GM12891 (cell line): ENCODE measurements at places on chromosomes 2 and 18.

- no peak for DNase-seq
These were observed 339.6 kb downstream of the TGIF1 start for GRCh38 chr18:3789525-3789924.

DNA sequence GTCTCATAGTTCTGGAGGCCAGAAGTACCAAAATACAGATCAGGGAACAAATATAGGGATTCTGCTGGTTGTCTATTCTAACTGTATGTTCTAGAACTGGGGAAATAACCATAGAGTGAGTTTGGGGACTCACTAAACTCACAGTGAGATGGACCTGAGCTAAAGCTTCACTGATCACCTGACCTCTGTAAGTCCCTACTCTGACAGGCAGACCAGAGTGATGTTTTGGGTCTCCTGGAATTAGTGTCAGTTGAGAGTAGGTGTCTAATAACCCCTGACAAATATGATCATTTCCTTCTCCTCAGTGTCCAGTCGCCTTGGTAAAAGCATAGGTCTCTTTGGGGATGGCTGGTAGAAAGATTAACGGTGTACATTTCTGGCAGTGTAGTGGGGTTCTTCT lies 14.2 kb downstream of the PIKFYVE start:
- DNase-seq: no peak

- DNase-seq: no peak
These were observed 80.0 kb upstream of the ERBB4 start for GRCh38 chr2:212618636-212619035.

- no peak for DNase-seq
These were observed 9.7 kb downstream of the ECEL1 start for GRCh38 chr2:232477751-232478510.

DNA sequence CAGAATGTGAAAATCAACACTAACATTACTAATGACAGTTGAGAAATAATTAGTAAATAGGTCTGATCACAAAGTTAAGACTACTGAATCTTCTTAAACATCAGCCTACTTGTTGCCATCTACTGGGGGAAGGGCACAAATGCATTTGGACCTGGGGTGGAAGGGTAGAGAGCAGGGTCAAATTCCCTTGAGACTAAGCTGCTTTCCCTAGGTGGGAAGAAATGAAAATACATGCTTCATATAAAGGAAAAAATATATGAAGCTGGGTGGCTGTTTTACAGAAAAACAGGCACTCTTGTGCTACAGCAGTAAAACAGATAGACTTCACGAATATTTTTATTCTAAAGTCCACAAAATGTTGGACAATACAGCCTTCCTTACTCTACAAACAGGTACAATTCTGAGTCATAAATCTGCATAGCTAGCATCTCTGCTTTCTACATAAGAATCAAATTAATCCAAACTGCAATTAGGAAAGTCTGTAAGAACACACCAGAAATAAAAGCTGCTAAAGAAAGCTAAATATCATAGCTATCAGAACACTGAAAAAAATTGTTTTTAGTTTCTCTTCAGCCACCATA lies 10.9 kb downstream of the TRIP12 start:
- DNase-seq: no peak

DNA sequence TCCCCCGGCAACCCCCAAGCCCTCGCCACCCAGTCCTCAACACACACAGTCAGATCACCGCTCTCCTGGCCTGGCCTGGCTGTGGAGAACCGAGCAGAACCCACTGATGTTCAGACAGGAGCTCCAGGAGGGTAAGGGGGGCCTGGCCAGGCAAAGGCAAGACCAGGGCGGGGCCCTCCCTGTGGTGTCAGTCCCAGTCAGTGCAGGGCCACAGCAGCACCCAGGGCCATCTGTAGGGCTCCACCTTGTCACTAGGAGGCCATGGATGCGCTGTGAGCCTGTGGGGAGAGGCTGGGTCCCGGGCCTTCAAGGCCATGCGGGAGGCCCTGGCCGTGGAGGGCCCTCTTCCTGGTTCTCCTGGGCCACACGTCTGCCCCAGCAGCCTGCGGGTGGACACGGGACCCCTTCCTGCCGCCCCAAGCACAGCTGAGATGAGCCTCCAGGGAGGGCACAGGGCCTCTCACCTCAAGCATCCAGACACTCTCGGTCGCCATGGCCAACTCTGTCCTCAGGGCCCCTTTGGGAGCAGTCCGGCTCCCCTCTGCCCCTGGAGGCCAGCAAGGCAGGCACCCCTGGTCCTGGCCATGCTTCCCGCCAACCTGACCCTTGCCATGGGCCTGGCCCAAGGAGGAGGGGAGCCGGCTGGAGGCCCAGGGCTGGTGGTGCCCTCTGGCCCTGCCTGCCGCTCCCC lies 2.0 kb downstream of the ANO7 start:
- no peak for DNase-seq

GRCh38 chr18:10488017-10488416 lies 33.6 kb downstream of the APCDD1 start:
- no peak for DNase-seq

- DNase-seq: no peak
These were observed 23.5 kb downstream of the HPCAL1 start for GRCh38 chr2:10326151-10326616.

DNA sequence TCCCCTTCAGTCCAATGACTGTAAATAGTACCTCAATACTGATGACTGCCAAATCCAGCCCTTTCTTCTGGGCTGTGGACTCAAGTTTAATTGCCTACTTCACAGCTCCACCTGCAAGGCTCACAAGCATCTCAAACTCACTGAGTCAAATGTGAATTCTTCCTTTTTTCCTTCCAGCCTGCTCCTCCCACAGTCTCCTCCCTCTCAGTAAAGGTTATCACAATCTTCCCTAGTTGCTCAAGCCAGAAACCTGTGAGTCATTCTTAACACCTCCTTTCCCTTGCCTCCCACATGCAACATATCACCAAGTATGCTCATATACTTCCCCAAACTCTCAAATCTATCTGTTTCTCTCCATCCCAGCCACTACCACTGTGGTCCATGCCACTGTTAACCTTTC lies 3.7 kb upstream of the MFSD6 start:
- no peak for DNase-seq

DNA sequence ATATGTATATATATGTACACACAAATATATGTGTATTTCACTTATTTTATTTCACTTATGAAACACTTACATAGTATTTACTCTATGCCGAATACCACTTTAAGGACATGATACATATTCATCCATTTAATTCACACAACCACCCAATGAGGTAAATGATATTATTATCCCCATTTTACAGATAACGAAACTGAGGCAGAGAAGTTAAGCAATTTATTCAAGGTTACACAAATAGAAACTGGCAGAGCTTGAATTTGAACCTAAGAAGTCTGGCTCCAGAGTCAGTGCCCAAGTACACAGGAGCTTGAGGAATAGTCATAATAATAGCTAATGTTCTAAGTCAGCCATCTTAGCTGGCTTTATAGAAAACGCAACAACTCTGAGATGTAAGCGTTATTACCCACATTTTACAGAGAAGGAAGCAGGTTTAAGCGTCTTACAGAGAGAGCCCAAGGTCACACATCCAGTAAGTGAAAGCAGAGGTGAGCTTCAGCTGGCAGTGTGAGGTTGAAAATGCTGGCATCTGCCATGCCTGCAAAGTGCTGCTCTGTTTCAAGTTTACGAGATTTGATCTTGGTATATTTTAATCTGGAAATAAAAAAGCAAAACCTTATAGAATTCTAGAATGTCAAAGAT lies 326.9 kb downstream of the LPIN1 start:
- no peak for DNase-seq

- DNase-seq: no peak
These were observed 119.2 kb upstream of the ACVR1C start for GRCh38 chr2:157747695-157748370.

GRCh38 chr2:86414996-86415395 lies 26.2 kb upstream of the KDM3A start:
- DNase-seq: no peak

DNA sequence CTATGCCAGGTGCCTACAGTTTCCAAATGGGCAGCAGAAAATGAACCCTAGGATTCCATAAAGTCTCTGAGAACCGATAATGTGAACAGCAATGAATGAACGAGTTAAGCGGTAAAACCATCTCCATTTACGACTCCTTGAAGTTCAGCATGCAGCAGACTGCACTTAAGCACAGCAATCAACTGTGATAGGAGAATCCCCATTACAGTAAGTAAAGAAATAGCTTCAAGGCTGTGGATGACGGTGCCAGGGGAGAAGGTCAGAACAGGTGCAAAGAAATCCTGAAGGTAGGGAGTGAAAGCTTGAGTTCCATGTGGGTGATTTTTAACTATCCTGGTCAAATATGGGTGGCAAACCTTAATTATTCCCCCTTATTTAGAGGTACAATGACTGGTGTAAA lies 444.4 kb downstream of the NCKAP5 start:
- no peak for DNase-seq

DNA sequence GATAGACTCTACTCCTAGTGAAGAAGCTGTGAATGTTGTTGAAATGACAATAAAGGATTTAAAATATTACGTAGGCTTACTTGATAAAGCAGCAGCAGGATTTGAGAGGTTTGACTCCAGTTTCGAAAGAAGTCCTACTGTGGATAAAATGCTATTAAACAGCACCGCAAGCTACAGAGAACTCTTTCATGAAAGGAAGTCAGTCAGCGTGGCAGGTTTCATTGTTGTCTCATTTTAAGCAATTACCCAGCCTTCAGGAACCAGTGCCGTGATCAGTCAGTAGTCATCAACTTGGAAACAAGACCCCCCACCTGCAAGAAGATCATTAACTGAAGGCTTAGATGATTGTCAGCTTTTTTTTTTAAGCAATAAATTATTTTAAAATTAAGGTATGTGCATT lies 14.0 kb downstream of the USP14 start:
- DNase-seq: no peak

GRCh38 chr2:216756435-216756834 lies 61.1 kb upstream of the IGFBP5 start:
- DNase-seq: no peak

- no peak for DNase-seq
These were observed 63.1 kb downstream of the RHOB start for GRCh38 chr2:20509770-20510490.

DNA sequence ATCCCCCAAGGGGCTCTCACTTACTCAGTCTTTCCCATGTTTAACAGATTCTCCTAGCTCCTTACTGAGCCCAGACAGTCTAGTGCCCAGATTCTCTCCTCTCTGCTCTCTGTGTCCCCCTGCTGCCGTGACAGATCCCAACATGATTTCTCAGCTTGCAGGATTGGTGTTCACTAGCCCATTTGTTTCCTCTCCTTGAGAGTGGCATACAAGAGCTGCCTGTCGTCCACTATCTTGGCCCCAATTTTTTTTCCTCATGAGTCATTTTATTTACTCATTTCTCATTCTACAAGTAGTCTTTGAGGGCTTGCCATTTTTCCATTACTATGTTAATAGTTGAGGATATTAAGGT lies 199.9 kb upstream of the FN1 start:
- DNase-seq: no peak

DNA sequence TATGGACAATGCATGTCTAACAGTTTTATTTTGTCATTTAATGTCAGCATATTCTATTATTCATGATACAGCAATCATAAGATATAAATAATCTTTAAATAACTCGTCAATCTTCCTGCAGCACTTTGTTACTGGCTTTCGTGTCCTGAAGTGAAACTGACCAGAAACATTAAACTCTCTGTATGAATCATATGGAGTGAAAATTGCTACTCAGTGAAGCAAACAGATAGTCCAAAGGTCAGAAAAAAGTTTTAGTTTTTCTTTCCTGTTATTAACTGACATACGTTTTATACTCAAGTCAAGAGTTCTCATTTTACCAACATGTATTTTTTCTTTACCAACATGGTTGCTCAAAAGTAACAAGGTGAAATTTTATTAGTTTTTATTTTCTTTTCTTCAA lies 106.8 kb upstream of the GALNT5 start:
- no peak for DNase-seq

- DNase-seq: no peak
These were observed 1.7 kb upstream of the RPE start for GRCh38 chr2:210000464-210001324.

GRCh38 chr2:43724728-43725526 lies 48.7 kb upstream of the C1GALT1C1L start:
- DNase-seq: no peak

GRCh38 chr2:215594766-215595165 lies 158.9 kb upstream of the FN1 start:
- DNase-seq: no peak

- DNase-seq: no peak
These were observed 85.9 kb downstream of the USP40 start for GRCh38 chr2:233480490-233481202.

- no peak for DNase-seq
These were observed 170.0 kb downstream of the HRH4 start for GRCh38 chr18:24630346-24630880.

GRCh38 chr18:25743646-25744151 lies 346.7 kb downstream of the SS18 start:
- no peak for DNase-seq

- DNase-seq: no peak
These were observed 801.8 kb downstream of the CCDC85A start for GRCh38 chr2:56985609-56986008.

DNA sequence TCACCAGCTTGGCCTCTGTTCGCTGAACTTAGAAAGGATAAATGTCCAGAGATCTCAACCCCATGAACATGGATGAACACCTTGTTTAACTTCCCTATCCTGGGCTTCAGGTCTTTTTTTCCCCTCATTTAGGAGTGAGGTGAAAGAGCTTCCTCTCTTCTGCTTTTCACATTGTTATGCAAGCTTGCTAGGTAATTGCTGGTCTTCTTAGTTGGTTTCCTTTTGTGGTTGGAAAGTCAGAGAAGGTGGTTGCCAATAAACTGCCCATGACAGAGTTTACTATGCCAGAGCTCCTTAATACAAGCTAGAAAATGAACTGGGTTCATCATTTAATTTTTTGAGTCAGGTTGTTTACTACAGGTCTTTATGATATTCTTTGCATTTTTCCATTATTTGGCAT lies 16.6 kb downstream of the SLC9A4 start:
- no peak for DNase-seq

- no peak for DNase-seq
These were observed 577.4 kb downstream of the CPS1 start for GRCh38 chr2:211133766-211134165.

DNA sequence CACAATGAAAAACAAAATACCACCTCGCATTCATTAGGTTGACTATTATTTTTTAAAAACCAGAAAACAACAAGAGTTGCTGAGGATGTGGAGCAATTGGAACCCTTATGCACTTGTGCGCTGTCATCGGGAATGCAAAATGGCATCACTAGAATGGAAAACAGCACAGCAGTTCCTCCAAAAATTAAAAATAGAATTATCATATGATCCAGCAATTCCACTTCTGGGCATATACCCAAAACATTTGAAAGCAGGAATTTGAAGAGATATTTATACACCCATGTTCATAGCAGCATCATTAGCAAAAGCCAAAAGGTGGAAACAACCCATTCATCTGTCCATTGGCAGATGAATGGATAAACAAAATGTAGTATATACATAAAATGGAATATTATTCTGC lies 11.9 kb upstream of the NMUR1 start:
- DNase-seq: no peak

- no peak for DNase-seq
These were observed 12.1 kb upstream of the GBX2 start for GRCh38 chr2:236180076-236180816.

- DNase-seq: no peak
These were observed 673.1 kb downstream of the LRRTM4 start for GRCh38 chr2:76849086-76849485.
